ENCODE measurements at places on chromosomes 11 and 22.

GRCh38 chr11:120339394-120339890, 3.2 kb downstream of the ARHGEF12 start:
- peak; percentile 9 for DNase-seq

- DNase-seq, result no peak
Measured at GRCh38 chr11:132367293-132367692, 996.9 kb downstream of the NTM start.

GRCh38 chr11:26527685-26528084, 44.4 kb downstream of the MUC15 start:
- DNase-seq, result no peak

- no peak for DNase-seq
Measured at GRCh38 chr22:38139901-38140300, 29.4 kb upstream of the BAIAP2L2 start.

DNA sequence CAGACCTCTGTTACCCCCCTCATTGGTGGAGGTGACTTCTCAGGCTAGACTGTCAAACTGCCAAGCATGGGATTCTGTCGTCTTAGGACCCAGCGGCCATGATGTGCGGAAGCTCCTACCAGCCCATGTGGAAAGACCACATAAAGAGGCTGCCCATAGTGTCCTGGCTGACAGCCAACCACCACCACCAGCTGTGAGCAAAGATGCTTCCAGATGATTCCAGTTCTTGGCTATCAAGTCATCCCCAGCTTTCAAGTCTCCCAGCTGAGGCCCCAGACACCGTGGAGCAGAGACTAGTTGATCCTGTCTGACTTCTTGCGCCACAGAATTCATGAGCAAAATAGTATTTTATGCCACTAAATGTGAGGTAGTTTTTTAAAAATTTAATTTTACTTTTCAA, 32.9 kb downstream of the SCUBE1 start:
- no peak for DNase-seq

- peak; percentile 94 for DNase-seq
Measured at GRCh38 chr11:125429174-125429707, 66.8 kb downstream of the FEZ1 start.

DNA sequence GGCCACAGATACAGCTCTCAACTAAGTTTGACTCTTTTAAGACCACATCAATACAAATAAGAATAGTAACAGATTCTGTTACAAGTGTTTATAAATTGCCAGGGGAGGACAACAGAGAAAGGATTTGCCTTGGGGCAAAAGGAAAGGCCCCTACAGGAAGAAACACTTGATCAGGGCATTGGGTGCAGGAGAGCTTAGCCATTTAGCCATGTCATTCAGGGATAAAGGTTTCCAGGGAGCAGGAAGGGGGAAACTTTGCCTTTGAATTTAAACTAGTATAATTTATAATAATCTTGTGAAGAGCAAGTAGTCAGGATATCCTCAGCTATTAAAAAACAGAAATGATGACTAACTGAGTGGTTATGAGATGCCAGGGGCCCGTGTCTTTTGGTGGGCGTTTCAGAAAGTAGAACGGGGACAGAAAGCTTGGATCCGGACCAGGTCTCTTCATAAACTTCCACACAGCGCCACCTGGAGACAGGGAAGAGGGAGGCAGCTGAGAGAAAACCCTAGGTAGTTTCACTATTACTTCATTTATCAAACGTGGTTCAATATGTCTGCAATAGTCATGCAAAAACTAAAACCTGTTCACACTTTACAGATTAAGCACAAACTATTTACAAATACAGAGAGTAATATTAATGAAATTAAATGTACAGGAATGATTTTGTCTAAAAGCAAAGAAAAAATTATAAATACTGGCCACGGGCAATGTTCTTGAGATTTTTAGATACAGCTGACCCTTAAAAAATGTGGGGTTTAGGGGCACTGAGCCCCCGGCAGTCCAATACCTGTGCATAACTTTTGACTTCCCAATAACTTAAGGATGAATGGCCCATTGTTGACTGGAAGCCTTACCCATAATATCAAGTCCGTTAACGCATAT, 11.0 kb upstream of the SLC5A4 start:
- peak; percentile 89 for DNase-seq

- DNase-seq, result peak; percentile 70
Measured at GRCh38 chr22:41526830-41527799, 17.2 kb downstream of the POLR3H start.

DNA sequence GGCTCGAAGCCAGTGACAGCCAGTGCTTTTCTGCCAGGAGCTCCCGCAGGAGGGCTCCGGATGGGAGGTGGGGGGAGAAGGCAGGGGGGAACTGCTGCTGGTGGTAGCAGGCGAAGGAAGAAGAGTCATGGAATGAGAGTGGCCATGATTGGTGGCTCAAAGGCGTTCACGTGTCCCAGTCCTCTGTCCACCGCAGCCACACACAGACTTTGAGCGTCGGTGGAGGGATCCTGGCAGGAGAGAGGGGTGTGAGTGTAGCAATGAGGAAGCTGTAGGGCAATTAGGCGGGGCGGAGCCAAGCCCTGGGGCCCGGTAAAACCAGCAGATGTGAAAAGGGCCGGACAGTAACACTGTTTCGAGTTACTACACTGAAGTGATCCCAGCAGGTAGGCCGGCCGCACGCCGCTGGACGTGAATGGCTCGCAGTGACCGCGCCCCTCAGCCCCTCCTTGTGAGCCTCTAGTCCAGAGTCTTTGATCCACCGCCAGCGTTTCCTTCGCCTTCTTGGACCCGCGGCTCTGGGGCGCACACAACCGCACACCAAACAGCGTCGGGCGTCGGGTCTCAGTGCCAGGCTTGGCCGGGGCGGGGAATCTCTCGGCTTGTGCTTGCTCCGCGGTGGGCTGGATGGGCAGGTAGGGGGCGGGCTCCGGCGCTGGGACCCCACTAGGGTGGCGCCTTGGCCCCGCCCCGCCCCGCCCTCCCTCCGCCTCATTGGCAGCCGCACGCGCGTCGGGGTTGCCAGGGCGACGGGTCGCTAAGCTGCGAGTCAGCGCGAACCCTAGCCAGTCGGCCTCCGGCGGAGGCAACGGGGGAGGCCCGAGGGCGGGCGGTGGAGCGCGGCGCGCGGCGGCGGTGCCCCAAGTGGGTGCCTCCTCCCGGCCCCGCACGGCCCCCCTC, at the start of gene LRRC10B:
Gene LRRC10B, plus strand, starts transcription at position 788 of the 900 bp plus-strand sequence. CDS start 250 bp downstream, outside the sequence.
- DNase-seq, result peak; percentile 95

GRCh38 chr11:1303973-1304372, 5.5 kb downstream of the TOLLIP start:
- DNase-seq, result no peak

Measured in GM23338 (cell line).